ENCODE measurements at places on chromosomes 7 and 10. TPM values are rescaled to one million over a fixed set of nuclear protein-coding genes. Genes with fewer than 3 reads are reported as not detected.

LRRC17 gene
- total RNA-seq: 12.6 TPM

DNA sequence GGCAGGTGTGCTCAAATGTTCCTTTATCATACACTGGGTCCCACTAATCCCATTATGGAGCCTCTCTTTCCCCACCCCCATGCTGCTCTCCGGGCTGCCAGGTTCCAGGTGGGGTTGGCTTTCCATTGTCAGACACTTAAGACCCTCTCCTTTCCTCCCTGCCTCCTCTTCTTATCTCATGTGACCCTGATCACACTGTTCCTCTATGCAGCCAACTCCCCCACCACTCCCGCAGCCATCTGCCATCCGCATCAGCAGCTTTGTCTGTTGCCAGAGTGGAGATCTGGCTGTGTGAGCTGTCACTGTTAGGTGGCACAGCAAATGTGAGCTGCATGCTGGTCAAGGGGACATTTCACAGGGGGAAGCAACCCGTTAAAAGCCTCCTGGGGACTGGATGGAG, 391.4 kb downstream of the TNS3 start:
- H3K4me3 ChIP-seq: no peak overlapping the region
- no peaks in the 10 kb centered on the region for H3K4me1 ChIP-seq
- no peak overlapping the region for H3K27ac ChIP-seq
- no peak for DNase-seq
- H3K36me3 ChIP-seq: no peaks in the 10 kb centered on the region
- peaks cover 12% of the 10 kb centered on the region for H3K27me3 ChIP-seq

SRRM3 gene
- 1.0 TPM for total RNA-seq

MOGAT3 gene
- total RNA-seq: not detected

- no peak overlapping the region for H3K27ac ChIP-seq
- peaks cover 2% of the 10 kb centered on the region for H3K36me3 ChIP-seq
- H3K4me3 ChIP-seq: no peak overlapping the region
- no peak for DNase-seq
- peaks cover 7% of the 10 kb centered on the region for H3K4me1 ChIP-seq
- no peaks in the 10 kb centered on the region for H3K27me3 ChIP-seq
Measured at GRCh38 chr10:6143181-6143580, 54.3 kb downstream of the RBM17 start.

DNA sequence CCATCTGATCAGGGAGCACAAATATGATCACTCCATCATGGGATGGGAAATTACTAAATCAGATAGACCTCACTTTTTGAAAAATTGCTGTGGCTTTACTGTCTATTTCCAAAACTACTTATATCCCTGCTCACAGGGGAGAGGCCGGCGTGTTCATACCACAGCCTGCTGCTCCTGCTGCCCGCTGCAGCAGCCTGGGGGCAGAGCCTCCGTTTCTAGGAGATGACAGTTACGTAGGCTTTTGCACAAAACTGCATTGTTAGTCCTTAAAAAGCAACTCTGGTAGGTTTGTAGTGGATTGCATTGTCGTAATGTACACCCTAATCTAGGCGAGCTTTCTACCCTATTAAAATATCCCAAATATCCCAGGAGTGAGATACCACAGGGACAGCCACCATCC, 203.7 kb downstream of the EBF3 start:
- no peak overlapping the region for H3K4me3 ChIP-seq
- H3K27me3 ChIP-seq: no peaks in the 10 kb centered on the region
- no peaks in the 10 kb centered on the region for H3K4me1 ChIP-seq
- H3K27ac ChIP-seq: no peak overlapping the region
- no peak for DNase-seq
- no peaks in the 10 kb centered on the region for H3K36me3 ChIP-seq

VWA2 gene
- under 0.01 TPM for total RNA-seq

GRCh38 chr7:4256286-4256685, 425.8 kb upstream of the FOXK1 start:
- no peak for DNase-seq
- no peaks in the 10 kb centered on the region for H3K4me1 ChIP-seq
- no peak overlapping the region for H3K4me3 ChIP-seq
- no peaks in the 10 kb centered on the region for H3K36me3 ChIP-seq
- no peak overlapping the region for H3K27ac ChIP-seq

DNA sequence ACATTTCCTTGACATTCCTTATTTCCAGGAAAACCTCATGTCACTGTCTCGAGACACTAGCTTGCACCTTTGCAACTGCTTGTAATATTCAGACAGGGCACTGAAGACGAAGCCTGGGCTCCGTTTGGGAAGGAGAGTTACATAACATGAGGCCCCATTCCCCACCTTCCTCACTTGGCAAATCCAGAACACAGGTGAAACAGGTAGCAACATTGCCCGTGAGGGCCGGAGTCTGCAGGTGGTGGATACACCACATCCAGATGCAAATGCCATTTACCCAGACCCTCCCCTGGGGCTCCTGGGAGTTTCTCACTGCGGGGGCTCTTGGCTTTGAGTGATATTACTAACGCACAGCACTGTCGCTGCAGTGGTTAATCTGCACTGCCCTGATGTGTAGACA, 491.0 kb downstream of the PTPRN2 start:
- no peak overlapping the region for H3K27ac ChIP-seq
- H3K27me3 ChIP-seq: no peaks in the 10 kb centered on the region
- no peaks in the 10 kb centered on the region for H3K4me1 ChIP-seq
- H3K4me3 ChIP-seq: no peak overlapping the region
- no peak for DNase-seq

DNA sequence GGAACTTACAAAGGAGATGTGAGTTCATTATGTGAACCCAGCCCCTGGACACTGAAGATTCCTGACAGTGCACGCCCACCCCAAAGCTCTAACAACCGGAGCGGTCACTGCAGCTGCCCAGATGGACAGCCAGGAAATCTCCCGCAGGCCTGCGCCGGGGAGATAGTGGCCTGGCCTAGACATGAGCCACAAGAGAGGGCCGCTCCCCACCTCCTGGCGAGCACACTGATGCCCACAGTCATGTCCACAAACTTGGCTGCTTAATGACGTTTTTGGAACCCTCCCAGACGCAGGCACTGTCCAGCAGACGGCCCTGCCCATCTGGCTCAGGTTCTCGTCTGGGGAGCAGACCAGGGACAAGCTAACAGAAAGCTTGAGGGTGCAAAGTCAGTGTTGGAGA, 34.2 kb downstream of the TCERG1L start:
- no peak overlapping the region for H3K4me3 ChIP-seq
- no peak overlapping the region for H3K27ac ChIP-seq
- no peaks in the 10 kb centered on the region for H3K4me1 ChIP-seq
- DNase-seq: no peak

GRCh38 chr10:116961406-116962251, 43.4 kb downstream of the SHTN1 start:
- H3K4me1 ChIP-seq: no peaks in the 10 kb centered on the region
- no peak overlapping the region for H3K4me3 ChIP-seq
- no peaks in the 10 kb centered on the region for H3K36me3 ChIP-seq
- no peaks in the 10 kb centered on the region for H3K27me3 ChIP-seq
- DNase-seq: no peak

ZNF853 gene
- total RNA-seq: 0.66 TPM

GRCh38 chr10:96660297-96660696, 60.0 kb downstream of the PIK3AP1 start:
- no peak overlapping the region for H3K27ac ChIP-seq
- no peak for DNase-seq
- no peaks in the 10 kb centered on the region for H3K27me3 ChIP-seq
- no peaks in the 10 kb centered on the region for H3K36me3 ChIP-seq

DNA sequence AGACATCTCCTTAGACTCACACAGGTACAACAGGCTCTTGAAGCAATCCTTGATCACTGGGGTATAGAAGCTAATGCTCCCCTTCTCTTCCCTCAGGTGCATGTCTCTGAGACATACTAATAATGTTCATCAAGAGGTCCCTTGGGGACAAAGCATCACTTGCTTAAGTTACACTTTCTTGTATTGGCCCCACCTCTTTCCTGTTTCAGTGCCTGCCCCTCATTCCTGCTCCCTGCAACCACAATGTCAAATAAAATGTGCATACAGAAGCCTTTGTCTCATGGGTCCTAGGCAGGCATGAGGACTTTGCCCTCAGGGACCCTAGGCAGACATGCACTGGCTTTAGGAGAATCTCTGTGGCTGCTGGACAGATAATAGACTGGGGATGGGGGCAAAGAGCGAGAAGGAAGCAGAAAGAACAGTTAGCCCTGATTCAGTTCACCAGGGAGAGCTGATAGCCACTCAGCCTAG, 175.0 kb upstream of the NPY start:
- no peak for DNase-seq
- no peaks in the 10 kb centered on the region for H3K4me1 ChIP-seq
- no peaks in the 10 kb centered on the region for H3K36me3 ChIP-seq
- H3K4me3 ChIP-seq: no peak overlapping the region

GRCh38 chr10:76547352-76547972, 1090.1 kb downstream of the KCNMA1 start:
- no peaks in the 10 kb centered on the region for H3K36me3 ChIP-seq
- H3K4me3 ChIP-seq: no peak overlapping the region
- no peak overlapping the region for H3K27ac ChIP-seq

- no peak overlapping the region for H3K4me3 ChIP-seq
- DNase-seq: no peak
- H3K27ac ChIP-seq: no peak overlapping the region
- H3K4me1 ChIP-seq: no peaks in the 10 kb centered on the region
- no peaks in the 10 kb centered on the region for H3K27me3 ChIP-seq
Measured at GRCh38 chr10:120431251-120431651, 25.8 kb upstream of the PLPP4 start.

CHAT gene
- not detected for total RNA-seq

GRCh38 chr10:5618829-5619228, 47.6 kb downstream of the ASB13 start:
- no peaks in the 10 kb centered on the region for H3K27me3 ChIP-seq
- no peak for DNase-seq
- peaks cover 7% of the 10 kb centered on the region for H3K4me1 ChIP-seq
- H3K36me3 ChIP-seq: no peaks in the 10 kb centered on the region
- H3K27ac ChIP-seq: no peak overlapping the region
- H3K4me3 ChIP-seq: no peak overlapping the region

DNA sequence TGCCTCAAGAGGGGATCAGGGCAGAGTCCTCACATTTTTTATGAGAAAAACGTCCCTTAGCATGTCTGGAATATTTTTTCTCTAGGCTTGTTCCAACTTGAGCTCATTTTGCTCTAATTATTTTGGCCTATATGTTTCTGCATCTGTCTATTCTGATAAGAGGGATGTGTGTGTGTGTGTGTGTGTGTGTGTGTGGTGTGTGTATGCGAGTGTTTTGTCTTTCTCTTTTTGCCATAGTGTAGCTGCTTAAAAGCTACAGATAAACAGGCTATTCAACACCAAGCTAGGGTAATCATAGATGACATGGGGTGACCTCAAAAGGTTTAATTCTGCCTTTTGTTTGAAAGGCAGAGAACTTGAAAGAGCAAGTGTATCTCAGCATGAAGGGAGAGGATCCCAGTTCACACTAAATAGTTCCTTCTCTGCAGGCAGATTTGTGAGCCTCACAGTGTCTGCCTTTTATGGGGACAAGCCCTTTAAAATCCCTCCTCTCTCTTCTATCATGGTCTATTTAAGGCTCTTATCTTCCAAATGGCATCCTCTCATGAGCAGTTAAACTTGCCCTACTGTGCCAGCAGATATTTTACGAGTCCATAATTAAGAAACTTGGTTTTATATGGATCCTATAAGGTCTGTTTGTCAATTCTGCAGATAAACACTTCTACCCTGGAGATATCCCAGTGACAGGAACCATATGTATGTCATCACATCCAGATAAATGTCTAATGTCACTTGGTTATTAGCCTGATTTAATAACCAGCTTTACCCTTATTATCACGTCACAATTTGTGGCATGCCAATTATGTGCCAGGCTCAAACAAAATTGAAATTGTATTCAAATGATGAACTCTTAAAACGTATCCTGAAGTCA, 202.9 kb upstream of the MTPN start:
- H3K27me3 ChIP-seq: no peaks in the 10 kb centered on the region
- H3K27ac ChIP-seq: no peak overlapping the region
- no peak overlapping the region for H3K4me3 ChIP-seq
- H3K36me3 ChIP-seq: no peaks in the 10 kb centered on the region
- no peaks in the 10 kb centered on the region for H3K4me1 ChIP-seq
- no peak for DNase-seq

- no peaks in the 10 kb centered on the region for H3K27me3 ChIP-seq
- no peak overlapping the region for H3K27ac ChIP-seq
- H3K36me3 ChIP-seq: no peaks in the 10 kb centered on the region
- H3K4me3 ChIP-seq: no peak overlapping the region
- DNase-seq: peak; percentile 52
Measured at GRCh38 chr7:106326594-106327537, 42.1 kb upstream of the NAMPT start.

- DNase-seq: no peak
- H3K27me3 ChIP-seq: no peaks in the 10 kb centered on the region
- no peaks in the 10 kb centered on the region for H3K36me3 ChIP-seq
- H3K27ac ChIP-seq: no peak overlapping the region
Measured at GRCh38 chr10:86334488-86335085, 32.0 kb downstream of the GRID1 start.

DNA sequence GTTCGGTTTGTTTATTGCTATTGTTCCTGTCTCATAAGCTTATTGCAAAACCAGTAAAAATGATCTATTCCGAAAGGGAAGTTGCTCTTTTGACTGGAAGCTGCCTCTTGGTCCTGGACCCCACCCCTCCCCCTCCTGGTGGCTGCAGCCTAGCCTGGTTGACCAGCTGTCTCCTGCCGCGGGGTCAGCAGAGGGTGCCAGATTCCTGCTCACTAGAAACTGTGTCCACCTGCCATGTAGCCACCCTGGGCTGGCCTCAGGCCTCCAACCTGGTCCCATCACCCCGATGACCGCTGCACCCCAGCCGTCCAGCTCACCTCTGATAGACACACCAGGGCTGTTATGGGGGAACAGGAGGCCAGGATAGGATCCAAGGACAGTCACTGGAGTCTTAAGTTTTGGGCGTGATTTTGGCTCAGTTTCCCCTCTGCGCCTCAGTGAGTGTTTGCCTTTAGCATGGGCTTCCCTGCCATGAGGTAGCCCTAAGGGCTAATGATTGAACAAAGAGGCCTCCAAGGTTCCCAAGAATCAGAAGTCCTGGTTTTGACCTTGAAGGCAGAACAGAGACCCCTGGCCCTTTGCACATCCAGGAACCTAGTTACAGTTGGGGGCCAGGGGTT, 32.9 kb upstream of the SLF2 start:
- H3K4me3 ChIP-seq: no peak overlapping the region
- H3K4me1 ChIP-seq: peaks cover 16% of the 10 kb centered on the region
- no peak overlapping the region for H3K27ac ChIP-seq
- peaks cover 3% of the 10 kb centered on the region for H3K27me3 ChIP-seq

GRCh38 chr7:7829667-7830066, 111.3 kb upstream of the RPA3 start:
- no peak overlapping the region for H3K27ac ChIP-seq
- no peaks in the 10 kb centered on the region for H3K36me3 ChIP-seq
- no peak for DNase-seq
- H3K4me1 ChIP-seq: no peaks in the 10 kb centered on the region
- H3K27me3 ChIP-seq: no peaks in the 10 kb centered on the region

EBLN1 gene
- total RNA-seq: not detected

EN2 gene
- not detected for total RNA-seq
